ENCODE measurements at places on chromosomes 12 and 14.

GRCh38 chr14:74591899-74592298 lies 20.1 kb downstream of the LTBP2 start:
- DNase-seq: no peak

GRCh38 chr14:90426663-90427062 lies 29.8 kb downstream of the CALM1 start:
- DNase-seq: no peak

DNA sequence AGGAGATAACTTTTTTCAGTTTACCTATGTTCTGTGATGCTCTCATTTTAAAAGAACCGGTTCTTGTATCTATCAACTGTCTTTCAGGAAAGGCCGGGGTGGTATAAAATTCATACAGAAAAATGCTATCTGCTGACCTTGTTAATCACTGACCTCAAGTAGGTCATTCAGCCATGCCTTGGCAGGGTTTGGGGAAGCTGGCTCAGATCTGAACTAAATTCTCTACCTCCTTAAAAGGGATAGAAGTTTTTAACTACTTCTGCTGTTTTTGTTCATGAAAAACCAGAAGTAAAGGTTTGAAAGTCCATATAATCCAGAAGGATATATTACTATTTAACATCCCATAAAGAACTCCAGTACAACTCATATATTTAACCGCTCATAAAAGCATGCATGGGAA lies 10.1 kb downstream of the MYRFL start:
- DNase-seq: no peak

DNA sequence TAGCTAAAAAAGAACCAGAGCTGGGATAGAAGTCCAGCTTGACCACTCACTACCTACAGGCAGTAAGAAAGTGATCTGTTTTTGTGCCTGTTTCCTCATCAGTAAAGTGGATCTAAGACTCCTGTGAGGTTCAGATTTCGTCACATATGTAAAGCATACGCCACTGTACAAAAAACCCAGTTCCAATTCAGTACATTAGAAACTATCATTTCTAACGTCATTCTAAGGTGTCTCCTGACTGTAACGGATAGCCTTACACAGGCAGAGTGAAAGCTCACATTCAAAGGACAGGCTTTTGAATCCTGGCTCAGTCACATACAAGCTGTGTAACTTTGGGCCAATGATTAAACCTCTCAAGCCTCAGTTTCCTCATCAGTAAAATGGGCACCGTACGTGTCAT lies 3.5 kb downstream of the SLC15A4 start:
- DNase-seq: no peak

DNA sequence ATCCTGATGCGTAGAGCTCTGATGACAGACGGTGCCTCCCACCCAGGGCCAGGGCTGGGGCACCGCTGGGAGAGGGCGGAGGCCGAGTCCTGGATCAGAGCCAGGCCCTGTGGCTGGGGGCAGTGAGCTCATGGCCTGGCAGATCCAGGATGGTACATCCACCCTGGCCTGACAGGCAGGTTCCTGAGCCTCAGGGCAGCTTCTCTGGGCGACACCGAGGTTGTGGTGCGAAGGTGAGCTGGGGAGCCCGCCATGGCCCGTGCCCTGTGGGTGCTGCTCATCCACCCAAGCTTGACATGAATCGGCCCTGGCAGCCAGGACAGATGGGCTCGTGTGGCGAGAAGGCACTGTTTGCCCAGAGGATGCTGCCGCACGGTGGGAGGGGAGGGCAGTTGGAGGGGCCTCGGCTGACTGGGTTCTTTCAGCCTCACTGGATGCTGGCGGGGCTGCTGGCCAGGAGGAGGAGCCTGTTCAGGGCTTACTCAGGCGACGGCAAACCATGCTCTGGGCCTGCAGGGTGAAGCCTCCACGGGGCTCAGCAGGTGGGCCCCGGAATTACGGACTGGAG lies 16.6 kb downstream of the LRTM2 start:
- DNase-seq: no peak

GRCh38 chr12:52260361-52261207 lies 13.9 kb upstream of the KRT86 start:
- DNase-seq: no peak

DNA sequence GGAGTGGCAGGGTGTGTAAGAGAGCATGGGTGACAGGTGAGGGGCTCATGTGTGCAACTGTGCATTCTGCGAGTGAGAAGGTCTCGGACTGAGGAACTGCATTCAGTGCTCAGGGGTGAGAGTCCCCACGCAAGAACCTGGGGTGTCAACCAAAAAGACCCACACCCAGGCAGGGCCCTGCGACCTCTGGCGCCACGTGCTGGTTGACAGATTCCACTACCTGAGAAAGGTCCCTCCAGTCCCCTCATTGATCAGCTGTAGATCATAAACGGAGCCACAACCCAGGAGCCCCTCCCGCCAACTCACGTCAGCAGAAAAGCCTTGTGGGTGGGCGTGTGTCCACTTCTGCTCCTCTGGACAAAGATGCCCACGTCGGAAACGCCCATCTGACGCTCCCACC lies 98.7 kb downstream of the ASCL4 start:
- DNase-seq: no peak

GRCh38 chr12:92745856-92746550 lies 43.2 kb downstream of the PLEKHG7 start:
- DNase-seq: peak; percentile 96

DNA sequence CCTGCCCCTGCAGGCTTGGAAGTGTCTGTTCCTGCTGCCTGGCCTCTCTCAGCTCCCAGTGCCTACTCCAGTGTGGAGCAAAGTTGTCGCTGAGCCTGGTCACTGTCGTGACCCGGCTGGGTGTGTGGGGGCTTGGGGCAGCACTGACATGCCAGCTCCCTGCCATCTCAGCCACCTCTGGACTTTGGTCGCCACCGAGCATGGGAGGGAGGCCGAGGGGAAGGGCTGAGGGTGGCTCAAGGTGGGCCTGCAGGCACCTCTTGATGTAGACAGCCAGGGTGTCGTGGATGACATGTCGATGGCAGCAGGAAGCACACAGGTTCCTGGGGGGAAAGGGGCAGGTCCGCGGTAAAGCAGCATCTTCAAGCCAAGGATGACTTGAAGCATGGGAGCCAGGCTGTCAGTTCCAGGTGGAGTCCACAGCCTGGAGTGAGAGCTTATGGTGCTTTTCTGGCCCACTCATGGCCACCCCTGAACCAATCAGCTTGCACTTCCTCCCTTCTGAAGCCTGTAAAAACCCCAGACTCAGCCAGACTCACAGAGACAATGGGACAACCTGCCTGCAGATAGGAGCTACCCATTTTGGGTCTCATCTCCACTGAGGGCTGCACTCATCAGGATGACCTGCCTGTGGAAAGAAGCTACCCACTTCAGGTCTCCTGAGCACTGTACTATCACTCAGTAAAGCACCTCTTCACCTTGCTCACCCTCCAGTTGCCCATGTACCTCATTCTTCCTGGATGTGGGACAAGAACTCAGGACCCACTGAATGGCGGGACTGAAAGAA lies 210.1 kb downstream of the MON2 start:
- no peak for DNase-seq

- no peak for DNase-seq
These were observed 378.8 kb downstream of the ALG10 start for GRCh38 chr12:34400986-34401658.

DNA sequence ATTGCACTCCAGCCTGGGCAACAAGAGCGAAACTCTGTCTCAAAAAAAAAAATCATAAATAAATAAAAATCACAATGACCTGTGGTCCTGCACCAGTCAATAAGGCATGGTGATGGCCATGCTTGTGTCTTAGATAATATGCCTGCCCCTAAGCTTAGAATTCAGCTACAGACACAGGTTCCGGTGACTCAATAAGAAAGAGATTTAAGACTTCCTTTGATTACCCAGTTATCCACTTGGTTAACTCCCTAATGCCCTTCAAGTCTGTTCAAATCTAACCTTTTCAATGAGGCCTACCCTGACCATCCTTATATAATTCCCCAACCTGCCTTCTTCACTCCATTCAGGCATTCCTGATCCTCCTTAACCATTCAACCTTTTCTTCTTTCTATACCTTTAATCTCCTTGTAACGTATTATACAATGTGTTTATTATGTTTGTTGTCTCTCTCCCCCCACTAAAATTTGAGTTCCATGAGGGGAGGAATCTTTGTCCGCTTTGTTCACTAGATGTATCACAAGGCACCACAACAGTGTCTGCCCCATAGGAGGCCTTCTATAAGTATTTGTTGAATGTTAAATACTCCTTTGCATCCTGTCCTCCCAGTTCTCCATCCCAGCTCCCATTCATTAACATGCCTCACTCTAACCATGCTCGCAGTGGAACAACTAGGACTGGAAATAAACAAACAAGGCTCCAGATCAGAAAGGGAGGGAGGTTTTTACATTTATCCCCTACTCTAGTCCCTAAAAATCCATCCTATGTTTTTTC lies 8.9 kb downstream of the MAP4K5 start:
- DNase-seq: no peak

DNA sequence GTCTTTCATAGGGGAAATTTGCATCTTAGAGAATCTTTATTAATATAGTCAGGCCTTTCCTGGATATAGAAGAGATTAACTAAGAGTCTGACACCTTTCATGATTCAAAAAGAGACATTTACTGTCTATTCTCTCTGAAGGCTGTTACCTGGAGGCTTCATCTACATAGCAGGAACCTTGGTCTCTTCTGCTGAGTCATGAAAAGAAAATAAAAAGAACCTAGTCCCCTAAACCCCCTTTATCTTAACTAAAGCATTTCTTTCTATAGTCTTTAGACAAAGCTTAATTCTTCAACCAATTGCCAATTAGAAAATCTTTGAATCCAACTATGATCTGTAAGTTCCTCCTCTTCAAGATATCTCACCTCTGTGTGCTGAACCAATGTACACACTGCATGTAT lies 33.1 kb downstream of the RPS29 start:
- no peak for DNase-seq

DNA sequence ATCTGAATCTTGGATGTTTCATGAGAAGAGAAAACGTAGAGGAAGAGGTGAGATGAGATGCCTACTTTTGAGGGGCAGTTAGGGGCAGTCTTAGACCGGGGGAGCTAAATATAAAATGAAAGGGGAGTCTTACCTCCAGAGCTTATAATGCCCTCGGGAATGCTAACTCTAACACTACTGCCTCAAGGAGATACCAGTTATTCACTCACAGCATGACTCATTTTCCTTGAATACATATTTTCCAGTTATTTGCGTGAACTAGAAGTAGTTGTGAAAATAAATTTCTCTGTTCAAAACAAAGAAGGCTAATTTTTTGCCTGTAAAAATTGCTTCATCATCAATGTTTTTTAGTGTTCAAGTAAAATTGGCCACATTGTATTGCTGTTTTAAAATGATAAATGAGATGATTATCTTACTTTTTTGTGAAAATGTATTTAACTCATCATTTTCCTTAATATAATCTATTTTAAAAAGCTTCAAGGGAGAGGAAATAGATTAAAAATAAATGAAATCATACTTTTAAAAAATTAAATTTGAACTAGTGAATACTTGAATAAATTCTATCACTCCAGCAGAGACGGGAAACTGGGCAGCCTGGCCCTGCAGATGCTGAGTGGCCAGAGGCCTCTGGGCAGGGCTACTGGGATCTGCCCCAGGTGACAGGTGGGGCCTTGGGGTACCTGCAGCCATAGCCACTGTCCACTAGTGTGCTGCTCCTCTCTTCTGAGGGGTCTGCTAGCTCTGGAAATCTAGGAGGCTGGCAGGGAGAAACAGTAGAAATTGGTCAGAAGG lies 339.3 kb downstream of the EGLN3 start:
- no peak for DNase-seq

- no peak for DNase-seq
These were observed 62.7 kb downstream of the RASSF3 start for GRCh38 chr12:64672925-64673409.

DNA sequence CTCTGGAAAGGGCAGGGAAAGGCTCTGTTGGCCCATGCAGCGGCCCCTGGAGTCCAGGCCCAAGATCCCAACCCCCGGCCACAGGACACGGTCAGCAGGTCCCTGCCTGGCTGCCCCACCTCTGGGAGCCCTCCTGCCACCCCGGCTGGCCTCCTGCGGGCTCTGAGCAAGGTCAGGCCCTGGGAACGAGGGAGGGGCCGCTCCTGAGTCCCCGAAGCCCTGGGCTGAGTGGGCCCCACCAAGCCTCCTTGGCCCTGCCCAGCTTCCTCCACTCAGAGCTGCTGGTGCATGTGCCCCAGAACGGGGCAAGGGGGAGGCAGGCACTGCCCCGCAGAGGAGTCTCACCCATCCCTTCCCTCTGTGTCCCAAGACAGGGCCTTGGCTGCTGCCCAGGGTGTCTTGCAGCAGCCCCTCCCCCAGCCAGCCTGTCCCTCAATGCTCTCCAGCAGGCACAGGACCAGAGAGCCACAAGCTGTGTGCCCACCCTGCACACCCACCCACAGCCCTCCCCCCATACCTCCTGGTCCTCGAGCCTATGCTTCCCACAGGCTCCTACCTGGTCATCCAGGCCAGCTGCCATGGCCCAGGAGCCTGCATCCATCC lies 7.4 kb upstream of the C14orf180 start:
- DNase-seq: no peak

GRCh38 chr14:91983588-91983987 lies 36.1 kb upstream of the FBLN5 start:
- DNase-seq: no peak

GRCh38 chr12:126243814-126244440 lies 1178.7 kb downstream of the AACS start:
- DNase-seq: no peak

- peak; percentile 90 for DNase-seq
These were observed 14.6 kb downstream of the C14orf132 start for GRCh38 chr14:96053600-96054381.

DNA sequence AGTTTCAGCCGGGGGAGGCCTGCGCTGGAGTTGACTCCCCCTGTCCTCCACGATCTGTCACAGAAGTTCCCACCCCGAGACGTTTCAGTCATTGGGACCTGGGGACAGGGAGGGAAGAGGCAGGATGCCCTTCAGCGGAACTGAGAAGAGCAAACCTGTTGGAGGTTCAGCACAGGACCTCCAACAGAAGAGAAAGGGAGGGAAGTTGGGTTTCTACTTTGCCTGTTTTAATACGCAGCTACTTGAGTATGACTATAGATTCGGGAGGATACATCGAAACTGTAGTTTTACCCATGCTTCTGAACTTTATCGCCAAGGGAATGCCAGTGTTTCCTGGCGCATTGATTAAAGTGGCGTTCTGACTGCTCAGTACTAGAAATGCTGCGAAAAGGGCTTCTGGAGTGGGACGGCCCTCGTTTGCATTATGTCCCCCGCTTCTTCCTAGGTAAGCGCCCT lies 2.3 kb upstream of the DUSP6 start:
- DNase-seq: no peak

GRCh38 chr12:103401421-103401820 lies 94.3 kb downstream of the C12orf42 start:
- DNase-seq: no peak

DNA sequence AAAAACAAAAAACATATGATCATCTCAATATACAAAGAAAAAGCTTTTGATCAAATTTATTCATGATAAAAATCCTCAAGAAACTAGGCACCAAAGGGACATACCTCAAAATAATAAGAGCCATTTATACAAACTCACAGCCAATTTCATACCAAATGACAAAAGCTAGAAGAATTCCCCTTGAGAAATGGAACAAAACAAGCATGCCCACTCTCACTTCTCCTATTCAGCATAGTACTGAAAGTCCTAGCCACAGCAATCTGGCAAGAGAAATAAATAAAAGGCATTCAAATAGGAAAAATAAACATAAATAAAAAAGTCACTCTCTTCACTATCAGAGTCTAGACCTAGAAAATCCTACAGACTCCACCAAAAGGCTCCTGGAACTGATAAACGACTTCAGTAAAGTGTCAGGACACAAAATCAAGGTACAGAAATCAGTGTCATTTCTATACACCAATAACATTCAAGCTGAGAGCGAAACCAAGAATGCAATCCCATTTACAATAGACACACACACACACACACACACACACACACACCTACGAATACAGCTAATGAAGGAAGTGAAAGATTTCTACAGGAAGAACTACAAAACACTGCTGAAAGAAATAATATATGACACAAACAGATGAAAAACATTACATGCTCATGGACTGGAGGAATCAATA lies 1486.2 kb upstream of the SEL1L start:
- DNase-seq: no peak

Measured in skeletal muscle cell (primary cell).